Activated naive CD4-positive, alpha-beta T cell (primary cell): ENCODE measurements at places on chromosomes 1 and 21.

DNA sequence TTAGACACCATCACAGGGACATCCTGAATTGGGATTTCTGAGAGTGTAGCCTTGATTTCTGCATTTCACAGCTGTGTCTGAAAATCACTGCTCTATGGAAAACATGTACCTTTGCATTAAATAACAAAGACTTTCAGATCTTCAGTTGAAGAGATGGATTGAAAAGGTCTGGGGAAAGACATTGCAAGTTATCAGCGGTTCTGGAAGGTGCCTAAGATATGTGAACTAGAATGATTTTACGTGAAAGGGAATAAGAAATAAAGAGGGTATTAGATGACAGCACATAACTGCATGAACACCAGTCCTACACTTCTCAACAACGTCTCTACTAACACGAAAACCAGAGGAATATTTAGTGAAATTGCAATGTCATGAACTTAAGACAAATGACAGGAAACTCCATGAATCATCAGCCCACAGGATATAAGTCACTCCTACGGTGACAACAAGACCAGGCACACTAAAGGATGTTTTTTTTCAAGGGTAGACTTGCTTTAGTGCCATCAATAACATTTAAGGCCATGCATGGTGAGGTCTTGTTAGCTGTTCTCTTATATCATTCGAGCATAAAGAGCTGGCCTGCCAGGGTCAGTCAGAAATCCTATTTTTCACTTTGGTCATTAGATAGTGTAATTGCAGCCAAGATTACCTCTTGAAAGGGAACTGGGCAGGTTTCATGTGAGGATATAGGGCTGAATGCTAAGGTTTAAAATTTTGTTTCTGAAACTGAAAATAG lies 283.1 kb downstream of the GRIK1 start:
- no peak for DNase-seq

GRCh38 chr1:222310836-222311235 lies 237.1 kb downstream of the HHIPL2 start:
- DNase-seq: no peak

DNA sequence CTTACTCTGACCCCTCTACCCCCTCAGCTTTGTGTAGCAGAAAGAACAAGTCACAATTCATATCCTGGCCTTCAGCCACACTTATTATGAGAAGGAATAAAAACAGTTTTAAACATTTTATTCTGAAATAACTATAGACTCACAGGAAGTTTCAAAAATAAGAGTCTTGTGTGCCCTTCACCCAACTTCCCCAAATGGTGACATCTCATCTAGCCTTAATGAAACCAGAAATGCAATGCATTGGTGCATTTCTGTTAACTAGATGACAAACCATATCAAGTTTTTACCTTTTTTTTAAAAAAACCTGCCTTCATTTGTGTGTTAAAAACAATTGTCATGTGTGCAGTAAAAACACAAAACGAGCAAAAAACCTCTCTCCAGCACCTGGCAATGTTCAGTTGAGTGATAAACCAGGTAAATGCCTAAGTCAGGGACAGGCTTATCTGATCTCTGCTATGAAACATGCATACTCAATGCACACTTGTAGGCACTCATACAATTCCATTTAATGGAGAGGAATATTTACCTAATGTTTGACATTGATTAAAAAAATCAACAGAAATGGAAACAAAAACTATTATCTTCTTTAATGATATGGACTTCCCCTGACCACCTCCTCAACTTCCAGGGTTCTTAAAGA lies 51.5 kb downstream of the SH3BGR start:
- DNase-seq: no peak

- no peak for DNase-seq
Measured at GRCh38 chr1:116908820-116909511, 750 bp upstream of the PTGFRN start.

DNA sequence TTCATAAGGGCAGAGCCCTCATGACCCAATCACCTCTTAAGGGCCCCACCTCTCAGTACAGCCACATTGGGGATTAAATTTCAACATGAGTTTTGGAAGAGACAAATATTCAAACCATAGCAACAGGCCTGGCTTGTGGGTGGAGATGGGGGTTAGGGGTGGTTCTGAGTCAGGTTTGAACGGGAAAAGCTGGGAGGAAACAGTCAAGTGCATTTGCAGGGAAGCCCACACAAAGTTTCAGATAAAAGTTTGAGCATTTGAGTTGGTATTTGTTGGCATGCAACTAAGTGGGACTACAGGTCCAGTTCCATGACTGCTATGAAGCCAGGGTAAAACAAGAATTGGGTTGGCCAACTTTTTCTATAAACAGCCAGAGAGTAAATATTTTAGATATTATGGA lies 21.0 kb upstream of the PADI2 start:
- no peak for DNase-seq
